ENCODE measurements at places on chromosomes 16 and 17.

GRCh38 chr17:74218436-74218835 lies 5.1 kb downstream of the TTYH2 start:
- no peak for DNase-seq

DNA sequence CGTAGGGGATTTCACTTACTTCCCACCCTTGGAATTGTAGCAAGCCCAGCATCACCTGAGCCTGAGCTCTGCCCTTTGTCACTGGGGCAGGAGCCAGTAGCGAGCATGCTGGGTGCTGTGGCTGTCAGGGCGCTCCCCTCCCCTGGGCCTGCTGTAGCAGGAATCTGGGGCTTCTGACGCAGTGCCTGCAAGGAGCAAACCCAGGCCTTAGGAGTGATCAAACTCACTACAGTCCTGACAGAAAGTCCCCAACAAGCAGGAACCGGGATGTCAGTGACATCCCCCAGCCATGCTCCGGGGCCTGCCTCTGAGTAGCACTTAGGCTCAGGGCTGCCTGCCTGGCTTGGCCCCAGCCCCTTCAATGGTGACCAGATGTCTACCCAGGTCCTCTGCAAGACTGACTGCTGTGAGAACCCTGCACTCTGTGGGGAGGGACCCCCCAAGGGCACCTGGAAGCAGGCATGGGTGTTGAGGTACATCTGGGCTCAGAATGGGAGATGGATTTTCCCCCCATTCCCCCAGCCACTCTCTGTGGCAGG lies 23.5 kb downstream of the PLD6 start:
- DNase-seq, result no peak

DNA sequence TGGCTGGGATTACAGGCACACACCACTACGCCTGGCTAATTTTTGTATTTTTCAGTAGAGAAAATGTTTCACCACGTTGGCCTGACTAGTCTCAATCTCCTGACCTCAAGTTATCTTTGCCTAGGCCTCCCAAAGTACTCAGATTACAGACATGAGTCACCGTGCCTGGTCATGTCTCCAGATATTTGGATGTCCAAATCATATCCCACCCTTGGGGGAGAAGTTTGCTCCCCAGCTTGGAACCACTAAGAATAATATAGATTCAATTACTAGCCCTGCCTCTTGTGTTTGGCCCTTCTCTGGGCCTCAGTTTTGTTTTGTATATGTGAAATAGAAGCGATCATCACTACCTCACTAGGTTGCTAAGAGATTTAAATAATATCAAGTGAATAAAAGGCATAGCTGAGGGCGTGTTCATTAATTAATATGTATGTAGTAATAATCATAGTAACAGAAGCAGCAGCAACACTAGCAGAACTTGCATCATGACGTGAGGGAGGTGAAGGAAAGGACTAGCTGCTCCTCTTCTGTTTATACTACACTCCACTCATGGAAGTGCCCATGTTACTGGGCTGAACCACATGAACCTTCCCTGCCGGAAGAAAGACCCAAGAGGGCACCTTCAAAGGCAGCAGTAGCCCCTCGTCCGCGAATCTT lies 253.6 kb upstream of the XYLT1 start:
- no peak for DNase-seq

GRCh38 chr17:8066841-8067775 lies 20.4 kb downstream of the ALOX12B start:
- DNase-seq, result no peak

DNA sequence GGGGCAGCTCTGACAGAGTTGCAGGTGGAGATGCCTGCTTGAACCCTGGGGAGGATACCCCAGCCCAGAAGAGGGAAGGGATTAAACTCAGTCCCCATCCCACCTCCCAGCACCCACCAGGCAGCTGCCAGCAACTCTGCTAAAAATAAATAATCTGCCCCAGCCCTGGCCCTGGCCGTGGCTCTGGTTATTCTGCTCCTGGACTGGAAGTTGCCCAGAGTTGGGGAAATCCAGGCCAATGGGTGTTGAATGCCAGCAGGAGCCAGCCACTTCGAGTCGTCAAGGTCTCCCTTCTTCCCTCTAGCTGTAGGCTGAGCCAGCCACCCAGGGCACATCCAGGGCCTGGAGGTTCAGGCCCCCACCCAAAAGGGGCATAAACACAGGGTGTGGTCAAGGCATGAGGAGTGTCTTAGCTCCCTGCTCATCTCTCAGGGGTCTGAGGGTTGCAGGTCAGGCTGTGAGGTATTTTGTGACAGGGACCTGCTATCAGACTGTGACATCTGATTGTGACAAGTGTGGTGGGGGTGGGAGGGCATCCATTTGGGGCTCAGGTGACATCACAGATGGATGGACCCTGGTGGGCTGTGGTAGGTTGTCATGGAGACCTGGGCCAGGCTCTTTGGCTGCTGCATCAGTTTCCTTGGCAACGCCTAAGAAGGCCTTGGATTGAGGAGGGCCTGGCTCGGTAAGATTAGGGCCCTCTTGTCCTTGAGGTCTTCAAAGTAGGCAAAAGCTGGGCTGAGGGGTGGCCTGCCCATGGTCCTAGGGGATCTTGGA lies 1.0 kb upstream of the RRAD start:
- DNase-seq, result no peak

- no peak for DNase-seq
Measured at GRCh38 chr17:4188076-4188475, 45.1 kb downstream of the CYB5D2 start.

- no peak for DNase-seq
Measured at GRCh38 chr17:72882426-72882825, 210.1 kb downstream of the SLC39A11 start.

- DNase-seq, result no peak
Measured at GRCh38 chr16:27639561-27640276, 89.8 kb downstream of the KATNIP start.

- DNase-seq, result no peak
Measured at GRCh38 chr16:15592324-15592723, 50.6 kb downstream of the MARF1 start.

- no peak for DNase-seq
Measured at GRCh38 chr16:86994651-86995171, 322.5 kb downstream of the C16orf95 start.

GRCh38 chr16:89393738-89394406 lies 96.5 kb downstream of the ANKRD11 start:
- no peak for DNase-seq

GRCh38 chr17:66430846-66431795 lies 128.7 kb downstream of the PRKCA start:
- no peak for DNase-seq

- no peak for DNase-seq
Measured at GRCh38 chr16:27824786-27825185, 238.7 kb downstream of the GSG1L start.

DNA sequence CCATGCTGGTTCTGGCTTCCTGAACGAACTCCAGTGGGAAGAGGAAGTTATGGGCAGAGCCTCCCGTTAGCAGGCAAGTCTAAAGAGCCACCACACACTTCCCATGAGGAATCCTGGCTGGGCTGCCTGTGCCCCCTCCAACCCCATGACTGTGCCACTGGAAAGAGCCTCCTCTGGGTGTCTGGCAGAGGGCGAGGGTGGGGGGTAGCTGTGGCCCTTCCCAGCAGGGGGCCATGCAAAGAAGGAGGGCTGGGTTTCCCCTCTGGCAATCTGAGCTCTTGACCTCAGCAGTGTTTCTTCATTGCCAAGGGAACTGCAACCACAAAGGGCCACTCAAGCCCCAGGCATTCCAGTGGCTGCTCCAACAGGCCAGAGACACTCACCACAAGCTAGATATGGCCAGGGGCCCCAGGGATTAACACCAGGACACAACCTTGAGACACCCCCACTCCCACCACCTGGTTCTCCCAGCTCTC lies 1.7 kb upstream of the RRAD start:
- DNase-seq, result no peak

DNA sequence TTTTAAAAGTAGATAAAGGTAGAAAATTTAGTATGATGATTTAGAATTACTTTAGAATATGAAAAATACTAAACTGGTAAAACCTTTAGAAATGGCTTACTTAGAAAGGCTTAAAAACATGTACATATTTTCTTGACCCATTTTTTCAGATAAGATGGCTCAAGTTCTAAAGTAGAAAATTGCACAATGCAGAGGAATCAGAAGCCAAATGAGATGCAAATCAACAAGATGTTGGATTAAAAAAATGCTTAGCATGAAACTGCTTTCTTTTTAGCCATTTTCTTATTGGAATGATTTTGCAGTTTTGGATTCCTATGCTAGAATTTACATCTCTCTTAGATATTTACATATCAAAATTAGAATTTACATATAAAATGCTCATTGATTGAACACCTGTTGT lies 1.5 kb upstream of the KRTAP3-1 start:
- DNase-seq, result no peak

GRCh38 chr17:62722625-62723024 lies 85.5 kb downstream of the MARCHF10 start:
- no peak for DNase-seq

GRCh38 chr17:51152766-51153209 lies 571 bp upstream of the NME1 start:
- DNase-seq, result no peak

- no peak for DNase-seq
Measured at GRCh38 chr17:74199306-74200092, 4.0 kb upstream of the RPL38 start.

DNA sequence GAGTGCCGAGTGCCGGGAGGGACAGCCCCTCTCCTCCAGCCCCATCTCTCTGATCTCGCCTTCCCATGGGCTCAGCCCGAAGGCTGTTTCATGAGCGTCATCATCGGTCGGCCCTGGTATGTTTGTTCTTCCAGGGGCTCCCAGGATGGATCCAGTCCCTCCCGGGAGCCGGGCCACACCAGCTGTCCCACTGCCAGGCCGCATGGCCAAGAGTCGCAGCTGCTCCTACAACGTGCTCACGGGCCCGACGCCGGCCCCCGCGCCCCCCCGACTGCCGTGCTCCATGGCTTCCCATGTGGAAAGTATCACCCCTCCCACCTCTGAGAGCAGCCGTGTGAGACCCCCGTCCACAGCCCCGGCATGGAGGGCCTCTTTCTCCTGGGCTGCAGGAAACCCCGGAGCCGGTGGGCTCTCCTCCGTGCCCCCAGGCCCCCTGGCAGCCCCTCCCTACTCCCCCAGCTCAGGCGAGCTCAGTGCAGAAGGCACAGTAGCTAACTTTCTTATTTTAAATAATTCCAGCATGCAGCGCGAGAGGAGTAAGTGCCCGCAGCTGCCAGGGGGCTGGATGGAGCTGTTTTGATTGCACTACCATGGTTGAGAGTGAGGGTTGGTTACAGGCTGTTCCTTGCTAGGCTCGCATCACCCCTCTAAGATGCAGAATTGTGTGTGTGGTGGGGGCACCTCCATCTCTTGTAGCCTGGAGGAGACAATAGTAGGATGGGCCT lies 26.6 kb upstream of the GSE1 start:
- DNase-seq, result no peak

DNA sequence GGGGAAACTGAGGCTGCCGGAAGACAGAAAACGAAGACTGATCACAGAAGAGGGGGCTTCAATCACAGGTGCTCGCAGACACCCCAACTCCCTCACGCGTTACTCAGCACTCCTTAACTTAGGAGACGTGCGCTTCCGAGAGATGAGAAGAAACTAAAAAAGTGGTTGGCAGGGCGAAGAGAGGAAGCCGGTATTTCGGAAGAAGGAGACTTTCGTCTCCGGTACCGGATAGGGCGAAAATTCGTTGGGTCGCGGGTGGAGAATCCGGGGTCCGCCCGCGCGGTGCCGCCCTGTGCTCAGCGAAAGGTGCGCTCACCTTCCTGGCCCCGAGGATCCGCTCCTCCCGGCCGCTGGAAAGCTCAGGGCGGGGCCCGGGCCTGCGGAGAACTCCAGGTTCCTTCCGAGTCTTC lies 917 bp upstream of the TBX2 start:
- DNase-seq, result no peak

DNA sequence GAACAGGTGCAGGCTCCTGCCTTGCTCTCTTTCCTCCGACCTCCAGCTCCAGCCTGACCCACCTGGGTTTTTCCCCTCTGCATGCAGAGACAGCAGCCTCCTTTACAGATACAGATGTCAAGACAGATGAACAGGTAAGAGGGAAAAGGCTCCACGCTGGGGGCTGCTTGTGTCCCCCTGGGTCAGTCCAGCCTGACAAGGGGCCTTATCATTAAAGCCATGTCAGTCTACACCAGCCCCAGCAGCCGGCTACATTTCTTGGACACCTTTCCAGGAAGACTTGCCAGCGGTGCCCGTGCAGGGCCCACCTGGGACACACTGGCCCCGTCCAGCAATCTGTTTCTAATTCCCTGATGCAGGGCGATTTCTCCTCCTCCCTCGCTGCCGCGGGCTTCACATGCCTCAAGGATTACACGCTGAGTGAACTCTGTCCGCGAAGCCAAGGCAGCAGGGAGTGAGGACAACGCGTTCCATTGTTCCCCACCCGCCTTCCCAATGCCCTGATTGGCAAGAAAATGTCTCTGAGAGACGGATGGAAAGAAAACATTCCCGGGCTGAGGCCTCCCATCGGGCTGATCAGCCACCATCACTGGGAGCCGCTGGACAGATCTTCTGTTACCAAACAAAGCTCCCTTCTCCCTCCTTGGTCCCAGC lies 184.7 kb downstream of the C16orf95 start:
- no peak for DNase-seq

DNA sequence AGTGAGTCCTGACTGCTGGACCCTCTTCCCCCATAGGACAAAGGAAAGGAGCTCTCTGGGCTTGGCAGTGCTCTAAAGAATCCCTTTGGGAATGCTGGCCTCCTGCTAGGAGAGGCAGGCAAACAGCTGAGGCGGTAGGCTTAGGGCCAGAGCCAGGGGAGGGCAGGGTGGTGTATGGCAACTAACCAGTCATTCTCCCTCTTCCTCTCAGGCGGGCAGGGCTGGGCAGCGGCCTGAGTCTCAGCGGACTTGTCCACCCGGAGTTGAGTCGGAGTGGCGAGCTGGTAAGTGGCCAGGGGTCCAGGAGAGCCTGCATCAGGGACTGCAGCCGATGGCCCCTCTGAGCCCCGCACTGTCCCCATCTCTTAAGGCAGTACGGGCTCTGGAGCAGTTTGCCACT lies 4.4 kb downstream of the ACADVL start:
- no peak for DNase-seq

DNA sequence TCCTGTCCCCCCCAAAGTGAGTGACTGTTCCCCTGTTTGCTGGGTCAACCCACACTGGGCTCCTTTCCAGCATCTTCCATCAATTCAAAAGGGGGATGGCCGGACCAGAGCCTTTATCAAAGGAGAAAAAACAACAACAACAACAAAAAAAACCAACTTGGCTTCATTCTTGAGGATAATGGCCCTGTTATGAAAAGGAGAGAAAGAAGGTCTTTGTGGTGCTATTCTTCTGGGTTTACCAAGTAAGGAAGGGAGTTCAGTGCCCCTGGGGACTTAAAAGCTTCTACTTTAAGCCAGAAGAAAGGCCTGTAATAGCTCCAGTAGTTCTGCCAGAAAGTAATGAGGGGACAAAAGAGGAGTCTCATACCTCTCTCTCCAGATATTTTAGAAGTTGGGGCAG lies 71.5 kb downstream of the RGS9 start:
- DNase-seq, result no peak

DNA sequence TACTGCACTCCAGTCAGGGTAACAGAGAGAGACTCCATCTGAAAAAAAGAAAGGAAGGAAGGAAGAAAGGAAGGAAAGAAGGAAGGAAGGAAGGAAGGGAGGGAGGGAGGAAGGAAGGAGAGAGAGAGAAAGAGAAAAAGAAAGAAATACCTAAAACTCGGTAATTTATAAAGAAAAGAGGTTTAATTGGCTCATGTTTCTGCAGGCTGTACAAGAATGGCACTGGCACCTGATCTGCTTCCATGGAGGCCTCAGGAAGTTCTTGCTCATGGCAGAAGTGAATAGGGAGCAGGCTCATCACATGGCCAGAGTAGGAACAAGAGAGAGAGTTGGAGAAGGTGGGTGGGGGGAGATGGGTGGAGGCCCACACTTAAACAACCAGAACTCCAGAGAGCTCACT lies 215.2 kb upstream of the IRX3 start:
- DNase-seq, result no peak

- no peak for DNase-seq
Measured at GRCh38 chr17:11144358-11145233, 96.4 kb upstream of the SHISA6 start.

GRCh38 chr17:33765871-33766270 lies 472.8 kb upstream of the ASIC2 start:
- DNase-seq, result no peak

Data from stimulated activated CD4-positive, alpha-beta T cell treated with anti-CD3 and anti-CD28 coated beads, Interleukin-1b, Interleukin-23, amount 100 ng/mL, for 1 hour (primary cell).